ENCODE measurements at places on chromosomes 5 and 9.

DNA sequence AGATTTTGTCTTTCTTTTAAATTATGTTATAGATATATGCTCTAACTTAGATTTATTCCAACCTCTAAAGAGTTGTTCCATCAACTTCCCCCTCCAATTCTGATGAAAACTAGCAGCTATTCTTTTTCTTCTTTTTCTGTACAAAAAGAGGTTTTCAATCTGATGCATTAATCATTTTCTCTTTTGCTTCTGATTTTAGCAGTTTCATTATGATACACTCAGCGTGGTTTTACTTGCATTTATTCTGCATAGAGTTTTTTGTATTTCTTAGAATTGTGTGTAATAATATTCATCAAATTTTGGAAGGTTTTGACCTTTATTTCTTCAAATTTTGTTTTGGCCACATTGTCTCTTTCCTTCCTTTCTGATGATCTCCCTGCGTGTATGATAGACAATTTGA, 968.1 kb upstream of the CDH18 start:
- no peak for DNase-seq

DNA sequence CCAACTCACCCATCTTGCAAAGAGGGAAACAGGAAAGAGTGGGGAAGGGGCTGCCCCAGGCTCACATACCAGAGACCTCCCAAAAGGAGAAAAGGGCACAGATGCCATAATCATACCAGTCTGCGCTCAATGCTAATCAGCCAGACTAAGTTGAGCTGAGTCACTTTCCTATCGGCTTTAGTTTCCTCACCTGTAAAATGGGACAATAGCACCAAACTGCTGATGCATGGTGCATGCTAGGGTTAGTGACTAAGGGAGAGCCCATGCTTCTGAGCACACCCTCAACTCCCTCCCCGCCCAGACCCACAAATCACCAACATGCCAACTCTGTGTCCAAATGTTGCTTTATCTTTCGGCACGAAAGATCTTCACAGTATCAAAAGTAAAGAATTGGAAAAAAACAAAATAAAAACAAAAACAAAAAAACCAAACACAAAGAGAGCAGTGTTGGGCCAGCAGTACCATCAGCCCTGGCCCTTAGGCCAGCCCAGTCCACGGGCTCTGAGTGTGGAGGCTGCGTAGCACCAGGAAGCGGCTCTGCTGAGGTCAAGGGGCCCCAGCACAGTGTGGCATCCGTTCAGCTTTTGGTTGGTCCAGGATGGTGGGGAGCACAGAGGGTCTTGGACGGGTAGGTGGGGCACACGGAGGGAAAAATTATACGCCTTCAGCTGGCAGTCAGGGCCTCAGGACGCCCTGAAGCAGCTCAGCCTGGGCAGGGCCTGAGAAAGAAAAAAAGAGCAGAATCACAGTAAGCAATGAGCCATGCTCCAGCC, 2.9 kb upstream of the DDX41 start:
- DNase-seq: no peak

GRCh38 chr9:132074736-132075135, 4.9 kb downstream of the MED27 start:
- no peak for DNase-seq

DNA sequence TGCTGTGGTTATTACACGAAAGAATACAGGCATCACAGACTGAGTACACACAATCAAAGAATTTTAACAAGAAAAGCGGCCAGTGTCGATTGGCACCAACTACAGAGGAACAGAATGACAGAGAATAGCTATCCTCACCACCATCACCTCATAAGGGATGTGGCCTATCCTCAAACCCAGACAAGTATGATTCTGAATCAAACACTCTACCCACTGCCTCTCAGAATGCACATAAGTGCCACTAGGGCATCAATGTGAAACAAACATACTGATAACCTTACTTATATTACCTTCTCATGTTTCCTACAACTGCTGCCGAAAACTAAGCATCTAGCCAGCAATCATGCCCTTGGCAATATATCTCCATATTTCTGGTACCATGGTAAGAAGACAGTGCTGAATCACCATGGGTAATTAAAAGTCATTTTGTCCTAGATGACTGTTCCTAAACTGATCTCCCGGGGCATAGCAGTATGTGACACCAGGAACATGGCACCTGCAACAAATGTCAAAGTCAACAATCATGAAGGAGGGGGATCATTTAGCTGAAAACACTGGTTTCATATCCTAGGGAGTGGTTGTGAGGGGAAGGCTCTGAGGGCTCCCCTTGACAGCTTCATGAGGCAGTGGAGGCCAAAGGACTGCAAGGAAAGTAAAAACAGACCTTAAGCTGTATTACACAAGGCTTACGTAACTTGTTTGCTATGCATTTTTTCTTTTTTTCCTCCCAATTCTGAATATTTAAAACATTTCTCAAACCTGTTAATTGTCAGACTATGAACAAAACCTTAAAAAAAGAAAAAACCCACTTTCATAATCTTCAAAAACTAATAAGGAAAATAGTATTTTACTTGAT, 88.3 kb downstream of the LHFPL2 start:
- DNase-seq: no peak

- DNase-seq: no peak
Measured at GRCh38 chr9:86749161-86749893, 198.0 kb downstream of the GAS1 start.

GRCh38 chr9:126534431-126535186, 79.1 kb upstream of the LMX1B start:
- DNase-seq: no peak

DNA sequence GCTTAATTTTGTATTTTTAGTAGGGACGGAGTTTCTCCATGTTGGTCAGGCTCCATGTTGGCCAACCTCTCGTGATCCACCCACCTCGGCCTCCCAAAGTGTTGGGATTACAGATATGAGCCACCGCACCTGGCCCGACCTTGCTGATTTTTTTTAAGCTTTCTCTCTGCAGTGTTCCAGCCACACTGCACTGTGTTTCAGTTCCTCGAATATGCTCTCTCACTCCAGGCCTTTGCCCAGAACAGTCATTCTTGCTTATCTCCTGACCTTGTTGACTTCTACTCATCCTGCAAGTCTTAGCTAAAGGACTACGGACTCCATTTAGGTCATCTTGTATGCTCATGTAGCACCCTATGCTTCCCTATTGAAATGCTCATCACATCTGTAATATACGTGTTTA, 3.3 kb downstream of the SNAPC3 start:
- no peak for DNase-seq

DNA sequence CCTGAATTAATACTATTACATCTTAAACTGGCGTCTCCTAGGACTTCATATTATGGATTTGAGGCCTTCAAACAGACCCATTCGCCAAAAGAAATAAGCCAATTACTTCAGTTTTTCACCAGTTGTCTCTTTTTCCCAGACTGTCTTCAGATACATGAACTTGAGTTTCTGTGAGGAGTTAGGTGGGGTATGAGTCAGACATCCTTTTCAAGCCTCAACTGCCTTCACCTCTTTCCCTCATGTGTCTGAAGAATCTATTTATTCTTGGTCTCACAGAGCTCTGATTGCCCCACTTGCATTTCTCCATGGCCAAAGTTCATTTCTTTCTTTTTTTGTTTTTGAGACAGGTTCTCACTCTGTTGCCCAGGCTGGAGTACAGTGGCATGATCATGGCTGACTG, 12.5 kb downstream of the WNT8A start:
- no peak for DNase-seq

- no peak for DNase-seq
Measured at GRCh38 chr5:76695346-76695745, 20.6 kb upstream of the F2R start.

GRCh38 chr5:68086857-68087256, 128.7 kb upstream of the PIK3R1 start:
- no peak for DNase-seq

DNA sequence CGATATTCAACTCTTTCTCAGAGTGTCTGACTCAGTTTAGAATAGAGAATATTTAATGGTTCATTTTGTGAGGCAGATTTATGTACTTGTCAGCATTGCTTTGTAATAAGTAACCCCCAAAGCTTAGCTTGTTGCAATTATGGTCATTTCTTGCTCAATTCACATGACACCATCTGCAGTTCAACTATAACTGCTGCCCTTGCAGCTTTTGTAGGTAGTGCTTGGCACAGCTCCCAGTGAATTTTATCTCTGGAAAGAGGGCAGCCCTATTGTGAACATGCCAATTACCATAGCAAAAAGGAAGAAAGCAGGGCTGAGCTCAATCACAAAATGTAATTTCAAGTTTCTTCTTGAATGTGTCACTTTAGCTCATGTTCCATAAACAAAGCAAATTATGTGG, 1587.7 kb upstream of the ACO1 start:
- DNase-seq: no peak

DNA sequence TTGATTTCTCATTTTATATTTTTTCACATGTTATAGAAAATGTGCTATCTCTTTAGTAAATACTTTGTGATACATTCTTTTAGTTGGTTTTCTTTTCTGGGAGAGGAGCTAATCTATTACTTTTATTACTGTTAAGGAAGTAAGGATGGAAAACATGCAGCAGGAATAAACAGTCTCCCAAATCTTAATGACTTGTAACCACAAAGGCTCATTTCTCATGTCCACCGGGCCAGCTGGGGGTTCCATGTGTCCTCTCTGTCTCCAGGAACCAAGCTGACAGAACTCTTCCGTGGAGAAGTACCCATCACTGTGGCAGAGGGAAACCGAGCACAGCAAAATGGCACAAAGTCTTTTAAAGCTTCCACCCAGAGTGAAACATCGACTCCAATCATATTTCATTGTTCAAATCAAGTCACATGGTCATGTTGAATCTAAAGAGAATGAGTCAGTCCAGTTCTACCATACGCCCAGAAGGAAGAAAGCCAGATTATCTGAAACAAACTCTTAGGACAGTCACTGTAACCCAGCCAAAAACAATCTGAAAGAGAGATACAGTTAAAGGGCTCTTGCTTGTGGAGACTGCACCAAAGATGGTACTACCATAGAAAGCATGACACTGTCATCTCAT, 97.1 kb upstream of the CDH6 start:
- DNase-seq: no peak

DNA sequence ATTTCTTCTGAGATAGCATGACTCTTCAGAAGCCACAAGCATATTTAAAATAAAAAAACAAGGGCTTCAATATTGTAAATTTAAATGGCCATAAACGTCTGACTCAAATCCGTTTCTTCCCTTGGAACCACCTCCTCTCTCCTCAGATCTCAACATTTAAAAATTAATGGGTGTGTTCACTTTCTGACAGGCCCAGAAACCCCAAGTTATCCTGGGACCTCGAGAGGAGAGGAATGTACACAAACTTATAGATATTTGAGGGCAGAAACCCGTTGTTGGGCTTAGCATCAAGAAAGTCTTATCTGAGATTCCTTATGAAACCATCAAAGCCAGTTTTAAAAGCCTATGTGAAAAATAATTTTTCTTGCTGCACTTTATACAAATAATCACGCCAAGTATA, 29.2 kb downstream of the MLLT3 start:
- DNase-seq: no peak

DNA sequence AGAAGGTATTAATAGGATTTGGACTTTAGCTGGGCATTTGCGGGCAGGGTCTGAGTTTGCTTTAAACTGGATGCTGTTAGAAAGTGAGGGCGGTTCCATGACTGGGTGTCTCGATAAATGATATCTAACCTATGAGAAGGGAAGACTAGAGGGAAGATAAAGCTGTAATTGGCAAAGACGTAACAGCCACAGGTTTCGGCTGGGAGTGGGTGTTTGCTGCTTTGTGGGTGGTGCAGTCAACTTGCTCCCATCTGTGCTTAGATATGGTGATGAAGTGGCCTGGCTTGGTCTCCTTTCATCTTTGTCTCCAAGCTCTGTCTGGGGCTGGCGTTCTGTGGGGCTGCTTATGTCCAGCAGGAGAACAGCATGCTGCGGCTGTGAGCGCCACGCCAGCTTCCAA, 23.3 kb downstream of the OR2V1 start:
- no peak for DNase-seq

GRCh38 chr9:99561961-99562565, 259.6 kb upstream of the NR4A3 start:
- DNase-seq: no peak

GRCh38 chr5:1235838-1236237, 10.7 kb downstream of the SLC6A18 start:
- DNase-seq: no peak

DNA sequence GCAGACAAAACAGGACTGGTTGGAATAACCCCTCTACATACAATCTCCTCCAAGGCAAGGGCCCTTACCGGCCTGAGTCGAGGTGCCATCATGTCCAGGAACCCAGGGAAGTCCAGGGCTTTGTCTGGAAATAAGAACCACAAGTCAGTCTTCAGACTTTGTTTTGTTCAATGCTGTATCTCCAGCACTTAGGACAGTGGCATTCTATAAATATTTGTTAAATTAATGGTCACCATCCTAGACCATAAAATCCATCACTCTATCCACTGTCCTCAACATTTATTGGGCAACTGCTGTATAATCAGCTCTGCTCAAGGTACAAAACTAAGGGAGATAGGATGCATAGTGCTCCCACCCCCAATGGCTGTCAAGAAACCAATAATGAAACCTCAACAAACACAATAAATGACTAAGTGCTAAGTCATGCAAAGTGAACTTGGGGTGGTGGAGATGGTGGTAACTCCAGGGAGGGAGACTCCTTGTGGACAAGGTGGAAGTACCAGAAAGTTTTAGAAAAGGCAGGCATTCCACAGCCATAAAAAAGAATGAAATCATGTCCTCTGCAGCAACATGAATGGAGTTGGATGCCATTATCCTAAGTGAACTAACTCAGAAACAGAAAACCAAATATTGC, 5.0 kb downstream of the RELL2 start:
- no peak for DNase-seq

GRCh38 chr5:37391591-37391990, 12.5 kb downstream of the WDR70 start:
- no peak for DNase-seq

GRCh38 chr5:137997726-137998213, 35.1 kb downstream of the FAM13B start:
- no peak for DNase-seq

DNA sequence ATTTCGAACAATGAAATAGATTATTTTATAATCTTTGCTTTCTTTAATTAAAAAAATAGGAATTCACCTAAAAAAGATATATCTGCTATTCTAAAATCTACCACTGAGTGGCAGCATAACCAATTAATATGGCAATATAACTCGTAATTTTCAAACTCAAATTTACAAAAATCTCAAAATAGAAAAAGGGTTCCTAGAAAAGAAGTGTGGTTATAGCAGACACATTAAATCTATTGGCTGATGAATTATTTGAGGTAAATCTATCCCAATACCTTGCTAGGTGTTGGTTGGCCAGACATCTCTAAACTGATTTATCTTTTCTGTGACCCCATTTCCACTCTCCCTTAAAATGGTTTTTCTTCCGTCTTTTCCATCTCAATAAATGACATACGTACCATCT, 30.2 kb upstream of the NRG2 start:
- no peak for DNase-seq
